Neural progenitor cell (in vitro differentiated cells): ENCODE measurements at places on chromosomes 2 and 18.

- peak; percentile 3 for DNase-seq
Observed at GRCh38 chr2:18001671-18002070, 123.2 kb downstream of the KCNS3 start.

GRCh38 chr2:233853883-233854240 is 473 bp downstream of the HJURP start:
- DNase-seq, result no peak

- peak; percentile 64 for DNase-seq
Observed at GRCh38 chr2:235116885-235117492, 165.2 kb downstream of the SH3BP4 start.

- DNase-seq, result no peak
Observed at GRCh38 chr18:11114653-11115052, 34.7 kb downstream of the PIEZO2 start.

GRCh38 chr18:60684843-60685513 is 312.4 kb upstream of the MC4R start:
- peak; percentile 20 for DNase-seq

- peak; percentile 16 for DNase-seq
Observed at GRCh38 chr18:25650201-25650941, 298.4 kb upstream of the ZNF521 start.

DNA sequence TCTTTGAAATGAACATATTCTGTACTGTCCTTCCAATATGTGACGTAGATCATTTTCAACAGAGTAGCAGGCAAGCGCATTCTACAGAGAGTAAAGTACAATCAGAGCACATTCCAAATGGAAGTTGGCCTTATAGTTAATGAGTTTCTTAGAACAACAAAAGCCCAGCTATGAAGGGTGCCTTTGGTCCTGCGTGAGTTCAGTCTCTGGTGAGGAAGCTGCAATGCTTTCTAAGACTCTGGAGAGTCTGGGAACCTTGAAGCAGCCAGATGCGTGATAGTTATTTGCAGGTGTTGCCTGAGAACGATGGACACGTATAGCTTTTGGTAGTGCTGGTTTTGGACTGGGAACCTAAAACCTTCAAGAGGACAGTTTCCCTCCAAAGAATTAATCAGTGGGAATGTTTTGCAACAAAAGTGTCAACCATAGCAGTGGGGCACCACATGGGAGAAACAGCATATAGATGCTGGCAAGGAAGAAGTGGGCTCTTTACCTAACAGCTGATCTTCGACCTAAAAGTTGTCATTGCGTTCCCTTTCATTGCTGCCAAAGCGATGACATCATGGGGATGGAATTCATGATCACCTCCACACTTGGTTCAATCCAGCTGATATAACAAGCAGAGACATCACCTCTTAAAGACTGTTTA is 9.3 kb upstream of the SNORC start:
- no peak for DNase-seq

DNA sequence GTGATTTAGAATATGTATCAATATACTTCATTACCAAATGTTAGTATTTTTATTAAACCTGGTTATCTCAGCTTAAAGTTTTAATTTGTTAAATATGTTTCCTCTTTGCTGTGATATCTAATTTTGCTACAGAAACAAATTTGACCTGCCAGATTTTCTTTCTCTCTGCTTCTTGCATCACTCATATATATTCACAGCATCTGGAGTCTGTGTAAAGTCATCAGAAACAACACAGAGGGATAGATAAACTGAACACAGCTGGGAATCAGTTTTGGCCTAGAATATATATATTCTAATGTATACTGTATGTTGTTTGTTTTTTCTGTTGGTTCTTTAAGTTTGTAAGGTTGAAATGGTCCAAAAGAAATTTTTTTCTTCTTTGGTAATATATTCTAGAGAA is 8.5 kb downstream of the PSMD14 start:
- no peak for DNase-seq

- no peak for DNase-seq
Observed at GRCh38 chr2:19198381-19198780, 160.0 kb downstream of the OSR1 start.

GRCh38 chr2:200033929-200034328 is 78.5 kb downstream of the MAIP1 start:
- no peak for DNase-seq

DNA sequence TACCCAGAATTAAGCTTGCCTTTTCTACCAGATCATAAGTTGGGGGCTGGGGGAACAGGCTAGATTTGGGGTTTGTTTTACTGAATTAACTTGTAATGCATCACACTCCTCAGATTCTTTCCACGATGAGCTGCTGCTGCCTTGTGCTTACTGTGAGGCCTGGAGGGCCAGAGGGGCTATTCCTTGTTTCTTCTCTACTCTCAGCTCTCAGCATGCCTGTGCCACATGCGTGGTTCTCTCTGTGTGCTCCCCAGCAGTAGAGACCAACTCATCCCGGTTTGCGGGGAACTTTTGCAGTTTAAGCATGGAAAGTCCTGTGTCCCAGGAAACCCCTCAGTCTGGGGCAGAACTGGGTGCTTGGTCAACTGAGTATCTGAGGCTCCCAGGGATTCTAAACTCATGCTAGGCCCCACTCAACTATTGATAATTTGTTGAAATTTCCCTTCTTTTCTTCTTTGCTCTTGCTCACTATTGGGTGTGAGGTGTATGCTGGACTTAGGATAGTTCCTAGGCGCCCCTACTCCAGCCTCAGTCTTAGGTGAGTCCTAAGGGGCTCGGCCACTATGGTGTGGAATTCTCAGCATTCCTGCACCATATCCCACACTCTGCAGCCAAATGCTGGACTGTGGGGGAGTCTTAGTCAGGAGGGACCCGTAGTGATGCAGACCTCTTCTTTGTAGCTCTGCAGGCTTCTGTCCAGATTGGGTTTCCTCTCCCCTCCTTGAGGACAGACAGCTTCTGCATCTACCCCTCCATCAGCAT is 63.1 kb downstream of the SRD5A2 start:
- DNase-seq, result no peak

- DNase-seq, result no peak
Observed at GRCh38 chr2:122078451-122078850, 323.0 kb downstream of the TSN start.

GRCh38 chr2:121860033-121860757 is 104.7 kb downstream of the TSN start:
- no peak for DNase-seq

- DNase-seq, result no peak
Observed at GRCh38 chr2:204914708-204915107, 369.4 kb downstream of the PARD3B start.

DNA sequence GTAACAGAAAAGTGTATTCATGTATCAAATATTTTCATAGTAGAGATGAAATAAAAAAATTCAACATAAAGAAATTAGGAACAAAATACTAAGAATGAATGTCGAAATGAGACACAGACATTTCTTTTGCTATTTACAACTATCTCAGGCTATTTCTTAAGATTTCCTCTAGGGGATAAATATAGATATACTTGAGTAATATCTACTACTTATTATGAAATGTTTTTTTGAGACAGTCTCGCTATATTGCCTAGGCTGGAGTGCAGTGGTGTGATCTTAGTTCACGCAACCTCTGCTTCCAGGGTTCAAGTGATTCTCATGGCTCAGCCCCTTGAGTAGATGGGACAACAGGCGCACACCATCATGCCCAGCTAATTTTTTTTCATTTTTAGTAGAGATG is 326.1 kb downstream of the RNF144A start:
- no peak for DNase-seq

- DNase-seq, result peak; percentile 85
Observed at GRCh38 chr2:225182126-225182525, 139.9 kb upstream of the DOCK10 start.

DNA sequence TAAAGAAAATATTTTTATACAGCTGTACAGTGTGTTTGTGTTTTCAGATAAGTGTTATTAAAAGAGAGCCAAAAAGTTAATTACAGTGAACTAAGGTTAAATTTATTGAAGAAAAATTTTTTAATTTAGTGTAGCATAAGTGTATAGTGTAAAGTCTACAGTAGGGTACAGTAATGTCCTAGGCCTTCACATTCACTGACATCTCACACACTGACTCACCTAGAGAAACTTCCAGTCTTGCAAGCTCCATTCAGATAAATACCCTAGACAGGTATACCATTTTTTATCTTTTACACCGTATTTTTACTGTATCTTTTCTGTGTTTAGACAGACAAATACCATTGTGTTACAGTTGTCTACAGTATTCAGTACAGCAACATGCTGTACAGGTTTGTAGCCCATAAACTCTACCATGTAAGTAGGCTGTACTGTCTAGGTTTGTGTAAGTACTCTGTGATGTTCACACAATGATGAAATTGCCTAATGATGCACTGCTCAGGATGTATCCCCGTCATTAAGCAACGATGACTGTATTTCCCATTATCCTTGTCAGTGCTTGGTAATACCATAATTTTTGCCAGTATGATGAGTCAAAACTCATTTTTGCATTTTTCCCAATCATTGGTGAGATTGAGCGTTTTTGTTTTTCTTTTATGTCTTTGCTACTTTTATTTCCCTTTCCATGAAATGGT is 48.2 kb upstream of the B3GNT2 start:
- no peak for DNase-seq

DNA sequence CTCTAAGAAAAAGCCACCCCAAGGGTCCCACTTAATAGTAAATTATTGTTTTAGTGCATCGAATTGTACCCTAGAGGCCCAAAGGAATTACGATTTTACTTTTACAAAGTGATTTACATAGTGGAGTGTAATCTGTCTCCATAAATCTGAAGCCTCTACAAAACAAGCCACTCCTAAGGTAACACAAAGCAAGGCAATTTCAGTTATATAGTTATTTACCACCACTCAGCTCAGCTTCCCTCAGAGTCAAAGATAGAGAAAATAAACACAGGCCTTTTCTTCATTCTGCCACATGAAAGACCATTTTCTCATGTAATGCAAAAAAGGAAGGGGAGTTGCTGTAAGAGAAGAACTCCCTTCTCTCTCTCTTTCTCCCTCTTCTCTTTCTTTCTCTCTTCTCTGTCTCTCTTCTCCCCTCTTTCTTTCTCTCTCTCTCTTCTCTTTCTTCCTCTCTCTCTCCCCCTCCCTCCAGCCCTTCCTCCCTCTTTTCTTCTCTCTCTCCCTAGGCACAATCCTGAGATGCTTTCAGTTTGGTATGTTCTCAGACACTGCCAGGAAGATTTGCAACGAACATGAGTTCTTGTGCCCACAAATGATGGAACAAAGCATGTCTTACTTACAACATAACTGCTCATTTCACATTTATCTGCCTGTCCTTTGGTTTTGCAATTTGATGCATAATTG is 264.5 kb downstream of the BCL2 start:
- no peak for DNase-seq

DNA sequence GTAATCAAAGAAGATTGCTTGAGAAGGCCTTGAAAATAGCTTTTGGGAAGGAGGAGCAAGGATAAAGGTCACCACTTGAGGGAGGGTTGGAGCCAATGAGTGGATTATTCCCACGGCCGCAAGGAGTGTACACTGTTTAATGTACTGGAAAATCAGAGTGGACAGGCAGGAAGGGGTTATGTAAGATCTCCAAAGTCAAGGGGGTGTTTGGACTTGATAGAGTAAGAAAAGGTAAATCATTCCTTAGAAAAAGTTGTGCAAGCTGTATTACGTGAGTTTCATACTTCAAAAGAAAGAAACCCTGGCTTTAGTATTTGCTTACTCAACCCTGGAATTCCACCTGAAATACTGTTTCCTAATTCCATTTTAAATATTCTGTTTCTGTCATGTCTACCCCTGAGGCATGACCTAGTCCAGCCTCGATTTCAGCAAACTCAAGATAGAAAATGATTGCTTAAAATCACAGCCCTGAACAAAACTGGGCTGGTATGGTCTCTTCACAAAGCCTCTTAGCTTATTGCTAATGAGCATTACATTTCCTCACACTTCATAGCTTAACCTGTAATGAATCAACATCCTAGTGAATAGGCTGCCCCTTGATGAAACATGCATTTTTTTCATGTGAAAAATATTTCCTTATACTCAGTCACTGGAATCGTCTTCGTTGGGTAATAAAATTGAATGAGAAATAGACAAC is 1.1 kb downstream of the MREG start:
- DNase-seq, result no peak

DNA sequence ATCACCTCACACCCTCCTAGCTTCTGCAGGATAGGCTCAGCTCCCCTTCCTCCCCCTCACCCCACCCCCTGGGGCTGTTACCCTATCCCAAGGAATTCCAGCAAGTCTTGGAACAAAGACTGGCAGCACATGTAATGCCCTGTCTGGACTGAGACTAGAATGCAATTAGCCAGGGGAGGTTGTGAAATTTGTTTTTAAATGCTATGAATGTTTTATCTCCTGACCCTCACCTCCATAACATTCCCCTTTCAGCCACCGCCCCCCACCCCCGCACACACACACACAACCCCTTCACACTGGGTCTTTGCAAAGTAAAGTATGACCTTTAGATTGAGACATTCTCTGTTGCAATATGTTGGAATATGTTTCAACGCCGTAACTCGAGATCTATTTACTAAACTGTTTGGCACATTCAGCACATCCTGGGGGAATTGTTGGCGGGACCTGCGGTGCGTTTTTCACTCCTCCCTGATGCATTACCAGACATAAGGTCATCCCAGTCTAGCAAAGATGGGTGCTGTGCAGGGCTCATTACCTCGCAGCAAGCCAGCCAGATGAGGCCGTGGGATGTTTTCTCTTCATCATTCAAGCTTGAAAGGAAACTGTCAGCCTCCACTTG is 290.7 kb upstream of the SLC14A2 start:
- peak; percentile 65 for DNase-seq

GRCh38 chr2:1493431-1494126 is 80.3 kb downstream of the TPO start:
- DNase-seq, result no peak

DNA sequence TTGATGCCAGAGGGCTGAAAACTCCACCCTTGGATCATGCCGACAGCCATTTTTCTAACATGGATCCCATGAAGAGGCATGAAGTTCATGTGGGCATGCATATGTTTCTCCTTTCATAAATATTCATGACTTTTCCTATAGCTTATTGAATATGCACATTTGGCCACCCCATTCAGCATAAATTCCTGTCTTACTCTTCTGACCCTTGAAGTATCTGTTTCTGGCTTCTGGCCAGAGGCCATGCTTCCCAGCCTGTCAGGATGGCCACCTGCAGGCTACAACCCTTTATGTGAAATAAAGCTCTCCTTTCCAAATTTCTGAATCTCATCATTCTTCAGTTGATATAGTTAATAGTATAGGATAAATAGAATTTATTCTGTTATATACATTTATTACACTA is 19.6 kb upstream of the MSTN start:
- no peak for DNase-seq

DNA sequence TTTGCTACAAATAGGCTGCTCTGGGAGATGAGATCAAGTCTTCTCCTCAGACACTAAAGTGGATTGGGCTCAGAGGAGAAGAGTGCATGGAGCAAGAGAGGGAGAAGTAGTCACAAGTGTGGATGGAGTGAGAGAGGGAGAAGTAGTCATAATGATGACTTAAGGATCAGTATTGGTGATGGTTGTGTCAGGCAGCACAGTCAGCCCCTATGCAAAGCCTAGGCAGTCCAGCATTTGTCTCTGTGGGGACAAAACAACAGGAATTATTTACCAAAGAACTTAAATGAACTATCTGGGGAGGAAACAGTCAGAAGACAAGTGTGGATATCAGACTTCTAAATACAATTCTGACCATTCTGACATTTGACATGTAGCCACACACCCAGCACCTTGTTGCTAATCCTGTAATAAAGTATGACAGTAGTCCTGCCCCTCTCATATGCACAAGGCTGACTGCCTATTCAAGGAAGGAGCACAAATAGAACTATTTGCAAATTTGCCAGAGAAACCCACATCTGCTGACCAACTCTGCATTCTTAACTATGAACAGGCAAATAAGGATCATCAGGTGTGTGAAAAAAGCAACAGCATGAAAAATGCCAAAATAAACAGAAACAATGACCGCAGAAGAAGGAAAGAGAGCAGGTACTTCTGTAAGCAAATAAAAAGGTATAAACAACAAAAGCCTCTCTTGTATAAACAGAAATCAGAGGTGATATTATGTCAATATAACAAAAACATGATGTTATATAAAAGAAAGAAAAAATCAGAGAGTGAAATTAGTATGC is 1597.9 kb upstream of the ACVR2A start:
- DNase-seq, result no peak
